Stimulated activated CD4-positive, alpha-beta T cell treated with anti-CD3 and anti-CD28 coated beads, TNF-alpha, amount 100 ng/mL, for 1 hour (primary cell): ENCODE measurements at places on chromosomes 7 and 10.

- no peak for DNase-seq
These were observed 50.6 kb downstream of the PTPRN2 start for GRCh38 chr7:158536871-158537515.

GRCh38 chr7:157789094-157789493 lies 452.3 kb downstream of the DNAJB6 start:
- no peak for DNase-seq

- no peak for DNase-seq
These were observed 3.1 kb upstream of the IRF5 start for GRCh38 chr7:128934361-128935341.

GRCh38 chr10:99661377-99661763 lies 2.1 kb downstream of the ENTPD7 start:
- DNase-seq: no peak

- DNase-seq: no peak
These were observed 89.6 kb downstream of the FOXL3 start for GRCh38 chr7:379456-380138.

GRCh38 chr10:110360857-110361474 lies 56.2 kb upstream of the SMNDC1 start:
- DNase-seq: no peak

GRCh38 chr7:1554333-1555045 lies 1.5 kb downstream of the TMEM184A start:
- no peak for DNase-seq

DNA sequence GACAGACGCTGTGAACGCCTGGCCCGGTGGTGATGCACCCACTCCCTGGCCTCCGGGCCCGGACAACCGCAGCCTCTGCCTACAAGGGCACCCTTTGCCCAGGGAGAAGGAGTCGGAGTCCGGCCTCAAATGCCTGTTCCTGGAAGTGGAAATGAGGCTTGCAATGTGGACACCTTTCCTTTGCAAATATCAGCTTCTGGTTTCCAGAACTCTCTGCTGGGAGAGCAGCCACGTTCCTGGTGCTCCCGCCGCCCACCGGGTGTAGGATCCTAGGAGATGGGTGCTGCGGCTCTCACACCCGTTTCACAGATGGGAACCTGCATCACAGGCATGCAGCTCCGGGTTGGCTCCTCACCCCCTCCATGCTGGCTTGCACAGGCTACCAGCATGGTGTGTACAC lies 2.9 kb downstream of the FOXL3 start:
- no peak for DNase-seq

- DNase-seq: no peak
These were observed 257.9 kb downstream of the PTEN start for GRCh38 chr10:88121361-88121760.

DNA sequence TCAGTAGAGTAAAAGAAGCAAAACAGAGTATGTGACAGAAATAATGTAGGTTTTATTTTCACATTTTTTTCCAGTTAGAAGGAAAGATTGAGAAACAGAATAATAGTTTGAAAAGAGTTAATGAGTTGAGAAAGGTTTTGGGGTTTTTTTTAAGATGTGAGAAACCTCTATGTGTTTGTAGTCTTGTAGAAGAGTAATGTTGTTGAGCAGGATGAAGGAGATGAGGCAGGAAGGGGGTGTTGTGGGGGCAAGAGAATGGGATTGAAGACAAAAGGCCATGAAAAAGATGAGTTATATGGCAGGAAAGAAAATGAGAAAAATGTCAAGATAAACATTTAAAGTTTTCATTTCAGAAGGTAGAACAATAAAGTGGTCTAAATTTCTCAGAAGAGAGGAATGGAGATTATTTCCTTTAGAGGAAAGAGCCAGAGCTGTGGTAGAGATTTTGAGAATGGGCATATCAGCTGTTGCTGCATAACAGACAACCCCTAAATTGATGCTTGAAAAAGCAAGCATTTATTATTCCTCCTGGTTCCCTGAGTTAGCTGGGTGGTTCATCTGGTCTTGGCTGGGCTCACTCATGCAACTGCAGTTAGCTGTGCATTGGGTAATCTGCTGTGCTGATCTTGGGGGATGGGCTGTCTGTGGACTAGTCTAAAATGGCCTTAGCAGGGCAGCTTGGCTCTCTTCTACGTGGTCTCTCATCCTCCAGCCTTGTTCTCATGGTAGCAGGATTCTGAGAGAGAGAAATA lies 27.1 kb downstream of the PCGF5 start:
- no peak for DNase-seq

- DNase-seq: no peak
These were observed 100.8 kb downstream of the NRP1 start for GRCh38 chr10:33233635-33234034.

- DNase-seq: no peak
These were observed 31.2 kb downstream of the FRMD4A start for GRCh38 chr10:14299556-14299955.

DNA sequence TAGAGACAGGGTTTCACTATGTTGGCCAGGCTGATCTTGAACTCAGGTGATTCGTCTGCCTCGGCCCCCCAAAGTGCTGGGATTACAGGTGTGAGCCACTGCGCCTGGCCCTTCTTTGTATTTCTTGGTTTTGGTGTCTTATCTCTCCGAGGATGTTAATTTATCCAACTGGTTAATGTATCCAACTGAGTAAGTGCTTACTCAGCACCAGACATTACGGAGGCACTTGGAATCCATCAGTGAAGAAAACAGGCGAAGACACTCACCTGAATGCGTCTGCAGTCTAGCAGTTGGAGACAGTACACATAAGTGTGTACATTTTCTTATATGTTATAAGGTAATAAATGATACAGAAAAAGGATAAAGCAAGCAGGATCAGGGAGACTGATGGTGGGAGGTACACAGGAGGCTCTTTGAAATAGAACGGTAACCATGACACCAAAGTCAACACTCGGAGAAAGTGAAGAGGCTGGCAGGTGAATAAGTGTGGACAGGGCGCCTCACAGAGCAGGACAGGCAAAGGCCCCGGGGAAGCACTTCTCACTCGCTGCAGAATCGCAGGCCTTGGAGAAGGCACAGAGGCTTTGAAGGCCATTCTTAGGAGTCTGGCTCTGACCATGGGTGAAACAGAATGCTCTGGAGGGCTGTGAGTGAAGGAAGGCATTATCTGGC lies 73.1 kb downstream of the LANCL2 start:
- no peak for DNase-seq

- no peak for DNase-seq
These were observed 643 bp downstream of the SMO start for GRCh38 chr7:129188892-129189660.

- no peak for DNase-seq
These were observed 53.2 kb downstream of the A1CF start for GRCh38 chr10:50832171-50832751.

DNA sequence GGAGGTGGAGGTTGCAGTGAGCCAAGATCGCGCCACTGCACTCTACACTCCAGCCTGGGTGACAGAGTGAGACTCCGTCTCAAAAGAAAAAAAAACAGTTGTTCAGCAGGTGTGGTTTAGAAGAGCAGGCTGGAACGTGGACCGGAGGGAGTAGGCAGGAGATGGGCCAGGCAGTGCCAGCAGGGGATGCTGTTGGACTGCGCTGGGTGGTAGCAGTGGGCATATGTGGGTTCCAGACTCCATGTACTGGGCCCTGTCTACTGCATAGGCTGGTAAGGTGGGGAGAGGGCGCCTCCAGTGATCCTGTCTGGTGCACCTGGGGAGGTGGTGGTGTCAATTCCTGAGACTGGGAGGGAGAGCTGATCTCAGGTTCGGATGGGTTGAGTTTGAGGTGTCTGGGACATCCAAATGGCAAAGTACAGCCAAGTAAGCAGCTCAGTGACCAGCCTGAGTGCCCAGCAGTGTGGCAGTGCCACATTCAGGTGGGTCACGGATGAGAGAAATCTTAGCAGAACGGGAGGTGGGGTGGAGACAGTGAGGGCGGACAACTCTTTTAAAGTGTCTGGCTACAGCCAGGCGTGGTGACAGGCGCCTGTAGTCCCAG lies 25.9 kb downstream of the SFXN4 start:
- peak; percentile 21 for DNase-seq

DNA sequence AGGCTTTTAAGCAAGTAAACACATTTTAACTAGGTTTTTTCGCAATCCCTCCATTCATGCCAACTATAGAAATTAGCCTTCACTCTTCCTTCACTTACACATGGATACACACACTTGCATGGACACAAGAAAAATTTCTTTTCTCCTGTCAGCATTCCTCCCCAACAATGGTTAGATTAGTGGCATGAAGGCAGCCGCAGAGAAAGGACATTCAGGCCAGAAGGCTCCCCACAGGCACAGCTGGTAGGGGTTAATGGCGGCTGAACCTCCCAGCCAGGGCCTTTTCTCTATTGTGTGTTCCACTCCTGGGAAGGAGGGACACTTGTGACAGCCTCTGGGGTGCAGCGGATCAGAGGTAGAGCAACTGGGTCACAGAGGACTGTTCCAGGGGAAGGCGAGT lies 255.0 kb upstream of the SP8 start:
- DNase-seq: no peak

DNA sequence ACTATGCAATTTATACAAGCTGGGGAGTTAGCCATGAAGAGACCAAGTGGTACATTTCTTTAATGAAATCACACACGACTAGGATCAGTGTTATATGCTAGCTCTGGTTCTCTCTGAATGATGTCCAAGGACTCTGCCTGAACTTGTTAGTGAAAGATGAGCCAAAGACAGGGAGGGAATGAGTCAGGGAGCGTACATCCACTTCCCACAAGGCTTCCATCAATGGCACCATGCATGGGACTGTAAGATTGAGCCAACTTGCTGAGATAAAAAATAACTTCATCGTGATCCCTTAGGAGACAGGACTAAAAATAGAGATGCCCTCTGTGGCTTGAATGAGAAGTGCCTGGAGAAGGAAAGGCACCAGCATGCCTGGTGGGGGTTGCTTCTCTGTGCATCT lies 629.7 kb downstream of the ACTR3B start:
- no peak for DNase-seq

- DNase-seq: no peak
These were observed 151.5 kb upstream of the AOAH start for GRCh38 chr7:36875794-36876193.

- DNase-seq: no peak
These were observed 30.1 kb downstream of the DENND2A start for GRCh38 chr7:140610204-140611165.

GRCh38 chr7:33874943-33875342 lies 30.4 kb upstream of the BMPER start:
- DNase-seq: no peak

DNA sequence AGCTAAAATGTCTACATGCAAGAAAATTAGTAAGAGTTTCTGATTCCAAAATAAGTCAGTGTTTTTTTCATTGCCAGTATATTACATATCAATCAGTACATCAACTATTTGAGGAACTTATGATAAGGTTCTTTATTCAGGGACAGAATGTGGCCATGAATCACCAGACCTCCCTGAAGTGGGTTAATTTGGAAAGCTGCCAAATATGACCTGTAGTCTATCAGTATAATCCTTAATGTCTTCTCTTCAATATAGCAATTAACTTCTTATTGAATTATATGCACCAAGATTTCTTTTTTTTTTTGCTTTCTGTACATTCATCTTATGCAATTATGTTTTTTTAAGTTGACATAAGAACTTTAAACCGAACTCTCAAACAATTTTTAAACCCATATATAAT lies 714.5 kb upstream of the POT1 start:
- DNase-seq: no peak

DNA sequence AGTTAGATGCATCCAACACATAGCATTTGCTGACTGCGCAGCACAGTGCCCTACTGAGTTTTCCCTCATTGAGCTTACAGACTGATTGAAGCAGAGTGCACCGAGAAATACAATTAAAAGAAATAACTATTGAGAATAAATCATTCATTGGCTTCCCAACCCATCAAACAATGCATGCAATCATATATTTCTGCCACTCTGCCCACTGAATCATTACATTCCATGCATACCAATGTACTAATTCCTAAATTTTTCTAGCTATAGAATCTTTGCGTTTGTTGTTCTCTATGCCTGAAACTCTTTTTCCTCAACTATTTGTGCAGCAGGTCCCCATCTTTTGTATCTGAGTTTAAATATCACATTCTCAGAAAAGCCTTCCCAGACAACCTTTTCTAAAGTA lies 783.8 kb downstream of the SORCS1 start:
- no peak for DNase-seq

- no peak for DNase-seq
These were observed 287.8 kb downstream of the RPS24 start for GRCh38 chr10:78321500-78321899.

GRCh38 chr7:11319491-11320274 lies 346.0 kb downstream of the PHF14 start:
- DNase-seq: no peak

DNA sequence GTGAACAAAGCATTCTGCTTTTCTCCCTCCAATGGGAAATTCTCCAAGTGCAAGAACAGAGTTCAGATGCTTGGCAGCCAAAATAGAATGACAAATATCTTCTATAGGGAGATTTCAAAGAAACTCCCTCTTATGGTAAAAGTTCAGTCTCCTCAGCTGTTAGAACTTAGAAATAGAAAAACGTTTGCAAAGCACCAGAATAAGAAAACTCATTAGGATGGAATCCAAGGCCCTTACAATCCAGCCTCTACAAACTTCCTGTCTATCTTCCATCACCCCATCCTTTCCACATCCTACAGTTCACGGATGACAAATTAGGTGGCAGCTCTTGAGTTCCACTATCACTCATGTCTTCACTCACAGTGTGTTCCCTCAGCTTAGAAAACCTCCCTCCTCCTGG lies 25.7 kb downstream of the FAM13C start:
- DNase-seq: no peak

DNA sequence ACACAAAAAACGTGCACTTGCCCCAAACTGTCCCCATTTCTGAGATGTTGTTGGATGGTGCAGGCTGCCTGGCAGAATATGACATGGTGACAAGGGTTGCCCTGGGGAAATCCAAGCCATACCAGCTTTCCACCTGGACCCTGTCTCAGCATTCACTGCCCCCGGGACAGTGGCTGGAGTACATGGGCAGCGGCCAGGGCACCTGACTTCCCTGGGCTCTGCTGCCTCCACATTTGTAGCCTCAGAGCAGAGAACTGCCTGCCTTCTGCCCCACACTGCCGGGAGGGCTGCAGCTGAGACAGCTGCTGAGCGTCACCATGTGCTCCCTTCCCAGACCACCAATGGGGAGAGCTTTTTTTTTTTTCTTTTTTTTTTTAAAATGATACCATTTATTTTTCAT lies 222.9 kb upstream of the ZNF32 start:
- no peak for DNase-seq

DNA sequence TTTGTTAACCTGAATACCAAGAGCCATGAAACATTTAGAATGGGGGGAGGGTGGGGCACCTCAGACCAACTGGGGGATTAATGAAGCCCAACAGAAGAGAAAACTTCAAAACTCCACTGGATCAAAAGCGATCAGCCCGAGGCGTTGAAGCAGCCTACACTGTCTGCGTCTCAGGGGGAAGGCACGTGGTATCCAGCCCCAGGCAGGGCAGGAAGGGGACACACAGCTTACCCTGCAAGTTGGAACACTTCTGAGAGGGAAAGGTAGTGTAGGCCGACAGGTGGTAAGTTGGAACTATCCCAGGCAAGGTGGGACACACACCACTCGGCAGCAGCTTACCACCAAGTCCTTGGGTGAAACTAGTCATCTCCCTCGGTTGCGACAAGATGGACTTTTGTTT lies 102.9 kb downstream of the TAX1BP1 start:
- no peak for DNase-seq
